ENCODE measurements at places on chromosomes 5 and 9. TPM values are rescaled to one million over a fixed set of nuclear protein-coding genes. Genes with fewer than 3 reads are reported as not detected.

Gene INSL6
- not detected for polyA plus RNA-seq

Gene PCDHGA2
- polyA plus RNA-seq, result 1.1 TPM

Gene ARHGEF37
- 6.3 TPM for polyA plus RNA-seq

Gene AJM1
- 8.7 TPM for polyA plus RNA-seq

Gene CARD9
- polyA plus RNA-seq, result 2.1 TPM

Gene SSBP2
- polyA plus RNA-seq, result 211 TPM

Gene LRRC19
- 0.21 TPM for polyA plus RNA-seq

Gene SPRY4
- polyA plus RNA-seq, result 4.4 TPM

Gene QRFP
- 0.45 TPM for polyA plus RNA-seq

Gene PHF24
- 0.95 TPM for polyA plus RNA-seq

Gene CNTNAP3
- 1.1 TPM for polyA plus RNA-seq

Gene FNIP1
- polyA plus RNA-seq, result 16.3 TPM

Gene CDC37L1
- polyA plus RNA-seq, result 27.9 TPM

Gene SIGMAR1
- polyA plus RNA-seq, result 137 TPM

Gene PTGDS
- 3.4 TPM for polyA plus RNA-seq

Gene C1QTNF3
- 0.91 TPM for polyA plus RNA-seq

Gene GPR150
- polyA plus RNA-seq, result 0.35 TPM

Gene SPINK6
- not detected for polyA plus RNA-seq

Gene FOXD4L6
- polyA plus RNA-seq, result 0.23 TPM

Gene SPAG8
- 4.2 TPM for polyA plus RNA-seq

Gene SPATA31E1
- not detected for polyA plus RNA-seq

Gene LCN1
- 0.37 TPM for polyA plus RNA-seq

Gene TEX48
- polyA plus RNA-seq, result not detected

Gene PTPDC1
- polyA plus RNA-seq, result 9.8 TPM

Gene SEMA5A
- polyA plus RNA-seq, result 12.9 TPM

Gene SPATA31C1
- polyA plus RNA-seq, result not detected

Gene C9orf57
- not detected for polyA plus RNA-seq

Gene C5orf52
- polyA plus RNA-seq, result not detected

Gene NIM1K
- 0.27 TPM for polyA plus RNA-seq

Gene PCDHAC1
- 3.4 TPM for polyA plus RNA-seq

Gene PTPRD
- polyA plus RNA-seq, result 42.8 TPM

Gene TLX3
- not detected for polyA plus RNA-seq

Gene AOPEP
- 55.9 TPM for polyA plus RNA-seq

Gene CAVIN4
- polyA plus RNA-seq, result 1.6 TPM

Gene IRX2
- 55.2 TPM for polyA plus RNA-seq

Gene MARCOL
- polyA plus RNA-seq, result not detected

Gene CACFD1
- 56.6 TPM for polyA plus RNA-seq

Gene LTC4S
- polyA plus RNA-seq, result 7.8 TPM

Gene TOR4A
- polyA plus RNA-seq, result 18.5 TPM
